ENCODE measurements at places on chromosomes 2 and 18. TPM values are rescaled to one million over a fixed set of nuclear protein-coding genes. Genes with fewer than 3 reads are reported as not detected.

SLC16A14 gene
- 0.87 TPM for total RNA-seq

SULT1C2 gene
- total RNA-seq = 0.39 TPM

RIOK3 gene
- total RNA-seq = 30.2 TPM

MYL1 gene
- not detected for total RNA-seq

CFAP65 gene
- total RNA-seq = 0.17 TPM

FHOD3 gene
- total RNA-seq = 2.9 TPM

MFSD6 gene
- 38.8 TPM for total RNA-seq

PKDCC gene
- total RNA-seq = 21.7 TPM

LCLAT1 gene
- total RNA-seq = 12.6 TPM

KATNAL2 gene
- 2.3 TPM for total RNA-seq

IFIH1 gene
- 0.78 TPM for total RNA-seq

SPC25 gene
- 19.4 TPM for total RNA-seq

ALLC gene
- total RNA-seq = not detected

MCM6 gene
- 55.6 TPM for total RNA-seq

RBM43 gene
- 3.1 TPM for total RNA-seq

PSMA8 gene
- not detected for total RNA-seq

KLHL41 gene
- 0.15 TPM for total RNA-seq

IKZF2 gene
- total RNA-seq = 0.29 TPM

LHCGR gene
- total RNA-seq = not detected

PJVK gene
- total RNA-seq = 1.4 TPM

PAX8 gene
- 0.98 TPM for total RNA-seq

NT5DC4 gene
- total RNA-seq = 0.94 TPM

AFF3 gene
- 0.02 TPM for total RNA-seq

CXCR1 gene
- not detected for total RNA-seq

SERPINB11 gene
- total RNA-seq = 0.03 TPM

GRHL1 gene
- 1.2 TPM for total RNA-seq

HOXD13 gene
- total RNA-seq = 0.18 TPM

PAX3 gene
- not detected for total RNA-seq

SS18 gene
- 44.5 TPM for total RNA-seq

SLC8A1 gene
- 0.20 TPM for total RNA-seq

VWA3B gene
- total RNA-seq = not detected

OSR1 gene
- total RNA-seq = 9.7 TPM

SP140 gene
- total RNA-seq = not detected

FAHD2B gene
- total RNA-seq = 12.2 TPM

ZNF385B gene
- total RNA-seq = 0.10 TPM

MARCHF4 gene
- total RNA-seq = 21.4 TPM

PDE6D gene
- total RNA-seq = 19.0 TPM

IL1B gene
- 0.07 TPM for total RNA-seq

METAP1D gene
- 2.4 TPM for total RNA-seq

POTEF gene
- total RNA-seq = not detected

SOX11 gene
- total RNA-seq = not detected

HSPD1 gene
- total RNA-seq = 504 TPM

FASTKD2 gene
- total RNA-seq = 29.0 TPM

MC4R gene
- not detected for total RNA-seq

NT5C1B gene
- not detected for total RNA-seq

EFHD1 gene
- 4.7 TPM for total RNA-seq

RGPD4 gene
- not detected for total RNA-seq

PTPN2 gene
- 17.9 TPM for total RNA-seq
